ENCODE measurements at places on chromosomes 5 and 9. TPM values are rescaled to one million over a fixed set of nuclear protein-coding genes. Genes with fewer than 3 reads are reported as not detected.

DNA sequence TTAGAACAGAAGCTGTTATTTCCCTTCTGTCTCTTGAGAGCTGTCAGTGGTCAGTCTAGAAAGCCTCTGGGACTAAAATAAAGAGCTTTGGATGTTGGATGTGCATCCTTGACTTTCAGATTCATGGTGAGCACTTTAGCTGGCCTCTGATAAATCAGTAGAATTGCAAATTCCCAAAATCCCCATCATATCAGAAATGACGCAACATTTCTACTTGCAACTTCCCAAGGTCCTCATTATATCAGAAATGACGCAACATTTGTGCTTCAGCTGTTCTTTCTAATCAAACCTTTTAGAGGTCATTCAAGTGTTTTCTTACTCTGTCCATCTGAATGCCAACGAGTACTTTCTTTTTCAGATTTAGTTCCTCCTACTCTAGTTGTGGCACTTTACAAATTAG is 167.3 kb upstream of the MOCS2 start:
- no peak for DNase-seq
- H3K36me3 ChIP-seq = no peaks in the 10 kb centered on the region
- no peaks in the 10 kb centered on the region for H3K27me3 ChIP-seq
- H3K4me3 ChIP-seq = no peak overlapping the region
- no peak overlapping the region for H3K27ac ChIP-seq

GRCh38 chr5:56807679-56808078 is 7.7 kb upstream of the MAP3K1 start:
- H3K4me1 ChIP-seq = no peaks in the 10 kb centered on the region
- no peak for DNase-seq
- peaks cover 9% of the 10 kb centered on the region for H3K27me3 ChIP-seq
- H3K4me3 ChIP-seq = no peak overlapping the region

GRCh38 chr9:99737649-99738048 is 84.0 kb upstream of the NR4A3 start:
- no peaks in the 10 kb centered on the region for H3K36me3 ChIP-seq
- H3K4me3 ChIP-seq = no peak overlapping the region
- no peaks in the 10 kb centered on the region for H3K4me1 ChIP-seq

The GFI1B gene
- total RNA-seq = 1.0 TPM

The IQGAP2 gene
- 86.5 TPM for total RNA-seq

DNA sequence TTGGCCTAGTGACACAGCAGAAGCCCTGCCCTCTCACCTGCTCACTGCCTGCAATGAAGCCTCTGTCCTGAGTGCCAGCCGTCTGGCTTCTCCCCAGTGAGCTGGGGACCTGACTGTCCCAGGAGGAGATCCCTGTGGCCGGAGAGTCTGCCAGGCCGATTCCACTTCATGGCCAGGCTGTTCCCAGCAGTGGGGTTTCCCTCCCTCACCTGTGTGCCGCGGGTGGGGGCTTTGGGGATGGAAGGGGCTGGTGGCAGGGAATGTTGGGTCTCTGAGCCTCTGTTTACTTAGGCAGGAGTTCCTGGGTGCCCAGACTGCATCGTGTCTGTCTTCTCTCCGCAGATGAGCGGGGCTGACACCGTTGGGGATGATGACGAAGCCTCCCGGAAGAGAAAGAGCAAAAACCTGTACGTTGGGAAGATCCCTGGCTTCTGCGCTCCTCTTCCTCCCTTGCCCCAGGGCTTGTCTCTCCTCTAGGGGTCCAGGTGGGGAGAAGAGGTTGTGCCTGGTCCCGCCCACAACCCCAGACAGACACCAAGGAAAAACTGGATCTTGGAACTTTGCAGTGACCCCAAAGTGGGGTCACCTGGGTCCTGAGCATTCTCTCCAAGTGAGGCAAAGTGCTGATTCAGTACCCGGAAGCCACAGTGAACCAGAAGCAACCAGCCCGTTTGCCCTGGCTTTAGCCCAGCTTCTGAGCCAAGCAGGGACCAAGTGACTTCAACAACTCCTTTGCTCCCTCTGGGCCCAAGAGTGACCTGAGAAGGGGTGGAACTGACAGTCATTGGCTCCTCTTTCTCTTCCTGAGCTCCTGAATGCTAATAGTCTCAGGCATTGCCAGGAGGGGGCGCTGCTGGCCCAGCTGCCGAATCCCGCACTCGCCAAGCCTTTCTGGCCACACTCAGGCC is 127.7 kb downstream of the RGS3 start:
- H3K4me1 ChIP-seq = peaks cover 20% of the 10 kb centered on the region
- no peaks in the 10 kb centered on the region for H3K36me3 ChIP-seq
- H3K4me3 ChIP-seq = no peak overlapping the region
- DNase-seq = peak; percentile 92

- H3K27ac ChIP-seq = no peak overlapping the region
- no peaks in the 10 kb centered on the region for H3K4me1 ChIP-seq
- no peaks in the 10 kb centered on the region for H3K27me3 ChIP-seq
- no peak overlapping the region for H3K4me3 ChIP-seq
Measured at GRCh38 chr5:32147959-32148358, 26.2 kb downstream of the GOLPH3 start.

The OR1Q1 gene
- total RNA-seq = not detected

The IRX2 gene
- 25.3 TPM for total RNA-seq

DNA sequence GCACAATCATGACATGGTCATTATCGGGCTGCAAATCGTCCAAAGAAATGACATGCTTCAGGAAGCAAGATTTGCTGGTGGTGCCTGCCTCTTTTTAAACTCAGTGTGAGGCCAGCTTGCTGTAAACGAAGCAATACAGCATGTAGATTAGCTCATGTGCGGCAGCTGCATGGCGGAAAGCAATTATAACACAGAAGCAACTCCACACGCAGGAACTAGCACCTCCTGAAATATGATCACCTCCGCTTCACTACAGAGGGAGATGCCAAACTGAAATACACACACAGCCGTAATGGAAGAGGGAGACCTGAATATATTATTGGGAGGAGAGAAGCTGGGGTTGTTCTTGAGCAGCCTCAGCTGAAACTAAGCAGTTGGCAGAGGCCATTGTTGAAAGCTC is 312.5 kb downstream of the PSAT1 start:
- no peaks in the 10 kb centered on the region for H3K36me3 ChIP-seq
- no peak overlapping the region for H3K27ac ChIP-seq

GRCh38 chr5:147434049-147434448 is 75.8 kb downstream of the DPYSL3 start:
- no peak overlapping the region for H3K4me3 ChIP-seq
- H3K36me3 ChIP-seq = peaks cover 10% of the 10 kb centered on the region
- no peaks in the 10 kb centered on the region for H3K27me3 ChIP-seq
- no peak for DNase-seq

The FAM221B gene
- total RNA-seq = not detected

- no peaks in the 10 kb centered on the region for H3K4me1 ChIP-seq
- H3K27ac ChIP-seq = no peak overlapping the region
- H3K4me3 ChIP-seq = no peak overlapping the region
- no peaks in the 10 kb centered on the region for H3K36me3 ChIP-seq
- DNase-seq = peak; percentile 76
- 0 out of 2 replicates have a peak, but pooled peaks cover 4% of the 10 kb centered on the region for H3K27me3 ChIP-seq
Measured at GRCh38 chr5:159316519-159317383, 13.5 kb downstream of the IL12B start.

- H3K27me3 ChIP-seq = 0 out of 2 replicates have a peak, but pooled peaks cover 3% of the 10 kb centered on the region
- no peak overlapping the region for H3K27ac ChIP-seq
- peak; percentile 85 for DNase-seq
- no peaks in the 10 kb centered on the region for H3K36me3 ChIP-seq
- peaks cover 17% of the 10 kb centered on the region for H3K4me1 ChIP-seq
Measured at GRCh38 chr5:151082282-151082902, 1.6 kb upstream of the TNIP1 start.

- H3K4me3 ChIP-seq = no peak overlapping the region
- H3K27ac ChIP-seq = no peak overlapping the region
- H3K36me3 ChIP-seq = peaks cover 21% of the 10 kb centered on the region
Measured at GRCh38 chr5:92424785-92425426, 1041.8 kb upstream of the ARRDC3 start.

The CCDC69 gene
- 5.3 TPM for total RNA-seq

The SUSD1 gene
- 5.1 TPM for total RNA-seq

GRCh38 chr5:133433641-133434040 is 178.7 kb downstream of the FSTL4 start:
- H3K4me1 ChIP-seq = no peaks in the 10 kb centered on the region
- H3K36me3 ChIP-seq = no peaks in the 10 kb centered on the region
- DNase-seq = no peak
- no peaks in the 10 kb centered on the region for H3K27me3 ChIP-seq
- H3K4me3 ChIP-seq = no peak overlapping the region

All from GM23338 (cell line).